ENCODE measurements at places on chromosomes 12 and 14. TPM values are rescaled to one million over a fixed set of nuclear protein-coding genes. Genes with fewer than 3 reads are reported as not detected.

The CCDC175 gene
- total RNA-seq, result 0.34 TPM

The IGF1 gene
- 60.7 TPM for total RNA-seq

- DNase-seq, result no peak
Observed at GRCh38 chr12:42868291-42868690, 278.7 kb upstream of the PRICKLE1 start.

DNA sequence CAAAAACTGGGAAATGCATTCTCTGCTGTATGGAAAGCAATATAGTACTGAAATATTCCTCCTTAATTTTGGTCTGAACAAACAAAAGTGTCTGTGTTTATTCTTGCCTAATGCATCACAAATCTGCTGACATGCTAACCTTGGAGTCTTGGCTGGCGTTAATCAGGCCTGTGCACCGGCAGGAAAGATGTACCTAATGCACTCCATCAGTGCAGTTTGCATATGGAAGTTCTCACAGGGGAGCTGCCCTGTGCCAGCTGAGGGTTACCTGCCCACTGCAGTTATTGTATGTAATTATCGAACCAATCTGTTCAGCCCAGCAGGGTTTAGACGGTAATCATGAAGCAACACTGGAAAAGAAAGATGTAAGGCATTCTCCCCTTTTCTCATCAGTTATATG, 76.9 kb downstream of the VRK1 start:
- DNase-seq, result no peak

- peak; percentile 86 for DNase-seq
Observed at GRCh38 chr12:13278249-13278787, 81.8 kb downstream of the EMP1 start.

DNA sequence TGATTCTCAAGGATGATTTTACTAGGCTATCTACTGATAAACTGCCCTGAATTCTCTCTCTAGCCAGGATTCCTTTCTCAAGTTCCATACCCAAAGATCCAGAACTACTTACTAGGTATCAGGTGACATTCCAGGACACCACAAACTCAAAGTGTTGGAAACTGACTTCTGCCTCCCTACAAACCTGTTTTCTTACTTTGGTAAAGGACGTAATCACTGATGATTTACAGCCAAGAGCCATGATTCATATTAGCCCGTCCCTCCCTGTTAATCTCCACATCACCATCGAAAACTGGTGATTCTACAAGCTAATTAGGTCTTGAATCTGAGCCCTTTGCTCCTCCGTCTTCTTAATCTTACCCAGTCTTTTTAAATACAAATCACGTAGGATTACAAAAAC, 1.0 kb upstream of the ATG14 start:
- no peak for DNase-seq
